ENCODE measurements at places on chromosomes 6 and 20.

DNA sequence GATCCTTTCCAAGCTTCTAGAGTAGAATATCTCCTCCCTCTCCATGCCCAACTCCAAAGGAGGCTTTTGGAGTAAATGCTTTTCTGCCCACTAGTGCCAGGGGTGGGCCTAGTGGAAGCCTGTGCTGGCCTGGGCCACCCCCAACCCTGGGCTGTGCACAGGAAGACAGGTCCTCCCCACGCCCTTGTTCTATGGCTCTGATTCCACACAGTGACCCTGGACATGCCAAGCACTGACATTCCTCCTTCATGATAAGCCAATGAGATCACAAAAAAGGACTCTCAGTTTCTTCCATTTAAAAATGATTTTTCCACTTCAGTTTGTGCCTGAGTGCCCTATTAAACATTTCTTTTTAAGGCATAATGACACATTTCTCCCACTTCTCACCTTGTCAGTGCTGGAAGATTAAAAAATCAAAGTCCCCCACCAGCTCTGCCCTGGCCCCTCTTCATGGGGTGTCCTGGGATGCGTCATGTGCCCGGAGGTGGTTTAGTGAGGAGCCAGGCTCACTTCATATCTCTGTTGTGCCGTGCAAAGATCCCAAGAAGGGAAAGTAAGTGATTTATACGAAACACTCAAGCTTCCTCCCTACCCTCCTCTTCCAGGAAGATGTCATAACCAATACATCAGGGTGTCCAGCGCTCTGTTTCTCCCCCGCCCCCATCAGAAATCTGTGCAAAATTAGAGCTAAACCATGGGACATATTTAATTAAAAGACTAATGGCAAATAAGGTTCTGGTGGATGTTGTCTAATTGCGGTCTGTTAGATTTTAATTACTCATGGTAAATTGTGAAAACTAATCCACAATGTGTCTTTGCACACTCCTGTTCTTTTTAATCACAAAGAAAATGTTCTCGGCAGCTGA, 255.0 kb downstream of the NRN1 start:
- DNase-seq: no peak

DNA sequence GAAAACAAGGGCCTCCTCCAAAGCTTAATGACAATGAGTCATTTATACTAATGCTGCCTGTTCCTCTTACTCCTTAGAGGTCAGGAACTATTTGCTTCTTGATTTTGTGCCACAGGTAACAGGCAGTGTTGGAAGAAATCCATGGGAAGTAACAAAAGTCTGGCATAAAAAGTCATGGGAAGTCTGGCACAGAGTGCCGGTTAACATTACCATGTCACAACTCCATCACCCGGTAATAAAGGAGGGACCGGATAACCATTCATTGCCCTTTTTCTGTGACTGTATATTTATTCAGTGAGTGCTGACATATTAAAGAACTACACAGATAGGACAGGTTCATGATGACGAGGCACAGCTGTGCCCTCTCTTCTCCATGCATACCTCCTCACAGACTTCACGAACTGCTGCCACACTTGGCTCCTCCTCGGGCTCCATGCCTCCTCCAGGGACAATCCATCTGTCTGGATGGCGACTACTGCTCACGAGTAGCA, 50.9 kb downstream of the NUDT3 start:
- DNase-seq: no peak

DNA sequence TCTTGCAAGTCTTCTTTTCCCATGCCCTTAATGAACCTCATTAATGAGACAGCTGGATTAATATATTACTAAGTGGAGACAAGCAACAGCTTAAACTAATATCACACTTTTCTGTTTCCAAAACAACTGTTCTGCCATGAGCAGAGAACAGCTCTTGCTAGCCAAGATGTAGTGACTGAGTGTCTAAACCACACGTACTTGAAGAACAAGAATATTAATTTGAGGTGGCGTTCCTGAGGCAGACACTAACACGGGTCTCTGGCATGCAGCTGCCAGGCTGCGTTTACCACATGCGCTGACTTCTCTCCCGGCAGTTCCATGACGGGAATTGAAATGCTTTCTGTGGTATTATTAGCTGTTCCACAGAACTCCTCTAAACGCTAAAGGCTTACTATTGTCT, 80.6 kb downstream of the FNDC1 start:
- DNase-seq: no peak

DNA sequence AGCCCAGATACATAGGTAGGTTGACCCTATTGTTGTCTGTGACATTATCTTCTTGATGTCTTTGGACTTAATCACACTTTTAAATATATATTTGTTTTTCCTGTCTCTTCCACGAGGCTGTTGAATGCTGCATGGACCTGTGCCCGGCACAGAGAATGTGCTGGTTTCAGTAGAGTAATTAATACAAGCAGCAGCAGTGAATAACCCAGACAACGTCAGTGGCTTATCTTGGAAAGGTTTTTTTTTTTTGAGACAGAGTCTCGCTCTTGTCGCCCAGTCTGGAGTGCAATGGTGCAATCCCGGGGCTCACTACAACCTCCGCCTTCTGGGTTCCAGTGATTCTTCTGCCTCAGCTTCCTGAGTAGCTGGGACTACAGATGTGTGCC, 108.2 kb downstream of the CDH26 start:
- no peak for DNase-seq

GRCh38 chr20:1112908-1113307, 5.5 kb upstream of the PSMF1 start:
- DNase-seq: no peak

- no peak for DNase-seq
Observed at GRCh38 chr6:106980926-106981325, 6.4 kb upstream of the CD24 start.

GRCh38 chr20:2390951-2391675, 10.4 kb downstream of the TGM6 start:
- DNase-seq: no peak

DNA sequence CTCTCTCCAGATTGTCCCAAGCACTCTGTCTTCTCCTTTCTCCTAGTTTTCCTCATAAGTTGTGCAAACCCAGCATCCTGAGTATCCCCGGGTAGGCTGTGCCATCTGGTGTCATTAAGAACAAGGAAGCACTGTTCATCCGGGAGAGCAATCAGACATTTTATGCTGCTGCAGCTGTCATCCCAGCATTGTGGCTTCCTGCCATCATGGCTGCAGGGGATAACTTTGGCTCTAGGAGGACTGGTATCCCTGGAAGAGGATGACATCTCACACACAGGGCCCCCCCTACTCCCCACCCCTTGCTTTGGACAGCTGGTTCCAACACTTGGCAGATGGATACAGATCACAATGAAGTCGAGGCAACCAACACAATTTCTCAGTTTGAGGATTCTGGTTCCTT, 1195.1 kb upstream of the MAP3K7 start:
- DNase-seq: no peak

DNA sequence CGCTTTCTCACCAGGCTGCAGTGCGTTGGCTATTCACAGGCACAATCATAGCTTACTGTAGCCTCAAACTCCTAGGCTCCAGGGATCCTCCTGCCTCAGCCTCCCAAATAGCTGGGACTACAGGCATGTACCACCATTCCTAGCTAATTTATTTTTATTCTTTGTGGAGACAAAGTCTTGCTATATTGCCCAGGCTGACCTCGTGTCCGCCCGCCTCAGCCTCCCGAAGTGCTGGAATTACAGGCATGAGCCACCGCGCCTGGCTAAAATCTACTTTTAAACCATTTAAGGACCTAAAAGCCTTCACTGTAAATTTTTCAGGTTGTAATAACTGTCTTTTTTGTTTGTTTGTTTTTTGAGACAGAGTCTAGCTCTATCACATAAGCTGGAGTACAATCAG, 15.2 kb downstream of the SAMHD1 start:
- DNase-seq: no peak

DNA sequence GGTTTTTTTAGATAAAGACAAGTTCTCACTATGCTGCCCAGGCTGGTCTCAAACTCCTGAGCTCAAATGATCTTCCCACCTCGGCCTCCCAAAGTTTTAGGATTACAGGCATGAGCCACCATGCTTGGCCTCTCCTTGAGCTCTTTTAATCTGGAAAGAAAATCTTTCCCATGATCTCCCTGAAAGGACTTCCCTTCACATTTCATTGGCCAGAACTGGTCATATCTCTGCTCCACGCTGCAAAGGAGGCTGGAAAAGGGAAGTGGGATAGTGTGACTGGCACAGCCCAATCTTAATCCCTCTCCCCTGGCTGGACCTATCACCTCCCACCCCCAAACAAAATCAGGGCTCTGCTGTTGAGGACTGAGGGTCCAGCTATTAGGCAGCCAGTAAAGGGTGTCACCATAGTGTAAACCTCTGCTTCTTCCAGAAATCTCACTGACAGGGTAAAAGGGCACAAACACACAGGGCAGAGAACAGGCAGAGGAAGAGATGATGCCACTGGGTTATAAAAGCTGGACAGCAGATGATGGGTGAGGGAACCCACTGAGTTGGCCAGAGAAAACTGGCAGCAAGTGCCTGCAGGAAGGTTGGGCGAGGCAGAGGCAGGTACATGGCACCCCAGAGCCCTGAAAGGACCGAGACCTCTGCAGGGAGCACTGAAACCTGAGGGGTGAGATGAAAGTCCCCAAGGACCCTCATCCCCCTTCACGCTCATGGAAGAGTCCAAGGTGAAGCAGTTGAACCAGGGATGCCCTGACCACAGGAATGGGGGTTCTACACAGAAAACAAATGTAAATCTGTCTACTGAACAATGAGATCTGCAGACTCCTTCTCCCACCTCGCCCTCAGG, 83.1 kb upstream of the PTPN1 start:
- DNase-seq: no peak

GRCh38 chr6:30156262-30156599, 4.8 kb downstream of the TRIM10 start:
- DNase-seq: no peak

DNA sequence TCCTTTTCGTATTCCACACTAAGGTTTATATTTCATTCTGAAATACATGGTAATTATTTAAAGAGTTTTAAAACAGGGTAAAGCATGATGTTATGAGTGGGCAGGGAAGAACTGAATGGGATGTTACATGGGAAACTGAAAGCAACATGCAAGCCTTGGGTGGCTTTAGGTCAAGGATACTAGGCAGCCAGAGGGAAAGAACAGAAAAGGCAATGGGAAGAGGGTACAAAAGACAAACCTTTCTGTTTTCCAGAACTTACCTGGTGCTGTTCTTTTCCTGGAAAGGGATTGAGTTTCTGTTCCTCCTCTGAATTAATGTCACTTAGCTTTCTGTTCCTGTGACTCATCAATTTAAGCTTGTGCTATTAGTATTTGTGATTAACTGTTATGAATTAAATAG, 71.2 kb upstream of the SMIM8 start:
- DNase-seq: no peak

- no peak for DNase-seq
Observed at GRCh38 chr20:21028921-21029320, 77.2 kb downstream of the LINC00237 start.

DNA sequence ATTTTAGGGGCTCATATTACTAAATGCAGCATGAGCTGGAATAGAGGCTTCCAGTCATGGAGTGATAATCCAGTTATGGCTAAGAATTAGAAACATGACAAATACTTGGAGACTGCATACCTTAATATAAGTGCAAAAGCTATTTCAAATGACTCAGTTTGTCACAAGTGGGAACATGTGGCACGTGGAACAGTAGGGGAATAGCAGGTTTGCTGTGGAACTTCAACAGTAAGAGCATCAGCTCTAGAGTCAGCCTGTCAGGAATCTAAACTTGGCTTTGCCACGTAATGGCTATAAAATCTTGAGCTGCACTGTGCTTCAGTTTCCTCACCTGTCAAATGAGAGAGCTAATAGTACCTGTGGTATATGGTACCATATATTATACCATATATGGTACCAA, 62.1 kb downstream of the HTR1B start:
- DNase-seq: no peak

DNA sequence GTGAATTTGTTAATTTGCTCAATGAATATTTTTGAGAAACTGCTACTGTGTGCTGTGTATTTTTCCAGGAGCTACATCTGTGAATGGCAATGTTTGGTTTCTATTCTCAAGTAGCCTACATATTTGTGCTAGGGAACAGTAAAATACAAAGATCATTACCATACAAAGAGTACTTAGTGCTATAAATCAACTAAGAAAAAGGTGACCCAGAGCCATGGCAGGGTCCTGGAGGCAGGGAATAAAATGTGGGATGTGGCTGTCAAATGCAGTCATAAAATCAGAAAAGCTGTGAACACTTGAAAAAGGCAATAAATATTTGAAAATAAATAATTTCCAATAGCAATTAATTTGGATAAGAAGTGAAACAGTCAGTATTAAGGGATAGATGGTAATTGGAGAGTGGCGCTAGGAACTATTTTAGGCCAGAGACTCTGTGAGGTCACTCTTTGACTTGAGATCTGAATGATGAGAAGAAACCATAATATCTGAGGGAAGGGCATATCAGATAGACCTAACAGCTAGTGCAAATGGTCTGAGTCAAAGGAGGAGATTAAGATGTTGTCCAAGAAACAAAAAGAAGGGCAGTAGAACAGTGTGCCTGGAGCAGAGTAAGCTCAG, 98.8 kb downstream of the MANEA start:
- no peak for DNase-seq

- no peak for DNase-seq
Observed at GRCh38 chr20:3611901-3612300, 51.3 kb downstream of the GFRA4 start.

- DNase-seq: no peak
Observed at GRCh38 chr6:12419631-12420272, 129.6 kb downstream of the EDN1 start.

DNA sequence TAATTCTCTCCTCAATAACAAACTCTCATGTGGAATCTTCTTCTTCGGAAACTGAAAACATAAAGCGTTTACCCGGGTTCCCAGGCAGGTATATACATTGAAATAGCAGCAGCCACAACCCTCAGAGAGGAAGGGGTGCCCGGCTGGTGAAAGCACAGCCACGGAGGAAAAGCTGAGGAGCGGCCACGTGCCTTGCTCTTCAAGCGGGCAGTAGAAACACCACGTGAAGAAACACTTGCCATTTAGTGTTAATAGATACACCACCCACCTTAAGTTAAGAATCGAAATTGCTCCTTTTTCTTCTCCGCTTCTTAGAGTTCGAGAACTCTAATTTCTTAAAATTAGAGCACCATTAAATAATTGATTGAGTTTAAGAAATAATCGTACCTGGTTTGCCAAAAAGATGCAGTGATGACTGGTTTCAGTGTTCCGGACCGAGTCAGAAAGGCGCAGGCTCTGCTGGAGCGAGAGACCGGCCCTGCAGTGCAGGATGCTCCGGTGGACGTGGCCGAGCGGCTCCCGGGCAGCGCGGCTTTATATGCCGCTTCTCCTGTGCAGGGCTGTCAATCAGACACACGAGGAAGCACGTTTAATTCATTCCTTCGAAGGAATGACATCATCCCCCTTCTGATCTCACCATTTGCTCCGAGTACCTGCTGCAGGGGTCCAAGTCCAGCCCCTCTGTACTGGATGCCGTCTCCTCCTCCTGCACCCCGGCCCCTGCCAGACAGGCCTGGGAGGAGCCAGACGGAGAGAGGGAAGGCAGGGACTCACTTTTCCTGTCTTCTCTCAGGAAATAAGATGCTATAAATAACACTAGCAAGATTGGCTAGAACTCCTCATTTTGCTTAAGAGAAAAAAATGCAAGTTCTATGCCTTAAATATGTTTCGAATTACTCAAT, at the start of gene THBS2:
TSS of gene THBS2 (minus strand) at position 510 of the 902 bp plus-strand sequence. CDS start 3,062 bp downstream, outside the sequence.
- no peak for DNase-seq

Measured in stimulated activated CD8-positive, alpha-beta memory T cell treated with anti-CD3 and anti-CD28 coated beads, Interleukin-2, amount 100 ng/mL, for 1 hour (primary cell).